ENCODE measurements at places on chromosomes 2 and 18.

DNA sequence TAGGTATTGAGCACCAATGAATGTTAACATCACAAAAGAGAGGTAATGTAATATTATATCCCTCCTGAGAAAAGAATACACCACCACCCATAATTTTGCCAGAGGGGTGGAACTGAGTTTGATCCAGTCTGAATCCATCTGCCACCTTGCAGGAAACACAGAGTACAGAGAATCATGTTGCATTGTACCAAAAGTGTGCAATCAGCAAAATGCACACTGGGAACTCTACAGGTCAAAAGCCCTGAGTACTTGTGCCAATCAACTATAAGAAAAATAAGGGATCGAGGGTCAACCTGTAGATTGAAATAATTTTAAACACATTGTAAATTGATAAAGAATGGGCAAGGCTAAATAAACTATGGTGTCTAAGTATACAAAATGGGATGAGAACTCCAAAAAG is 141.5 kb downstream of the KCNH7 start:
- no peak for DNase-seq

DNA sequence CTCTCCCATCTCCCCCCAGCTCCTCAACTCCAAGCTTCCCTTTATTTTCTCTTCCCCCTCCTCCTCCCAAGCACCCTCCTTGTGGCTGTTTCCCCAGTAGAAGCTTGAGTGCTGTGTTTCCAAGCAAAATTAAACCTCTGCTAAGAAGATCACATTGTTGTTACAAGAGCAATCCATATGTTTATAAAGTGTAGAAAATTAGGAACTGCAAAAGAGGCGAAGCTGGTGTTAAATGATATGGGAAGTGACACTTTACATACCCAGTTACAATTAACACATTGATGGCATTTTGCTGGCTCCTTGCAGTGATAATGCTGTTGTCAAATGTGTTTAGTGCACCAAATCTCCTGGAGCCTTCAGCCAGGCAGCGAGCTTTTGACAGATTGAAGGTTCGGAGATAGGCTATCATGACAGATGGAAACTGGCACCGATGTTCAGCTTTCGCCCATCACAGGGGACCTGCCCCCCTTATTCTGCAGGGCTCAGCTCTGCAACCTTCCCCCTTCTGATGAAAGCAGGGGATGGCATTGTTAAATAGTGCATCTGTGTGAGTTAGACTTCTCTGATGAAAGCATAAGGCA is 259.8 kb upstream of the ATP5MC3 start:
- no peak for DNase-seq

DNA sequence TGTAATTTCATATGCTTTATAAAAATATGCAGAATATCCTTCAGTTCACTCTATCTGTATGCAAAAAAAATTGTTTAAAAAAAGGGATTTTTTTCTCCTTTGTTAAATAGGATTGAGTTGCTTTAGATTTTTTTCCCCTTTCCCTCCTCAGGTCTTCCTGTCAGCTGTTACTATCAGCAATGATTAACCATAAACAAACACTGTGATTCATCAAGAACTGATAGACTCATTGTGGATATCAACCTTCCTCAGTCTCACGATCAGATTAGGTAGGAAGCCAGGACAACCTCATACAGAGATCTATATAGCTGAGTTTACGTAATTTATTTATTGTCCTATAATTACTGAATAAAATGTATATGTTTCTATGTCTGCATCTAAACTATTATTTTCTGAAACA is 2136.2 kb upstream of the CELF4 start:
- DNase-seq = no peak

DNA sequence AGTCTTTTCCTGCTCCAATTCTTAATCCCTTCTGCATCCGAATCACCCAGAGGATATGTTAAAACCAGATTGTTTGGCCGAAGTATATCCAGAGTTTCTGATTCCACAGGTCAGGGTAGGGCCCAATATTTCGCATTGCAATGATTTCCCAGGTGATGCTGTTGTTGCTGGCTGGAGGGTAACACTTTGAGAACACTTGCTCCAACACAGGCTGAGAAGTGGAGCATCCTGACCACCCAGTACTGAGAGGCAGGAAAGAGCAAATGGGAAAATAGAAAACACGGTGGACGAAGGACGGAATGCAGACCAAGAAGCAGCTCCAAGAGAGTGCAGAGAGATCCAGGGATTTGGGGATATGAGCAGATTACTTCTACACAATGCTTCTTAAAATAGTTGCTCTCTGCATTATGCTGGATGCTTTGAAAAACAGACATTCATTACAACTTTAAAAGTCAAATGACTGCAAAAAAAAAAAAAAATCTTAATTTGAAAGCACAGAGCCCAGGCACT is 362.2 kb upstream of the SLC14A2 start:
- no peak for DNase-seq

DNA sequence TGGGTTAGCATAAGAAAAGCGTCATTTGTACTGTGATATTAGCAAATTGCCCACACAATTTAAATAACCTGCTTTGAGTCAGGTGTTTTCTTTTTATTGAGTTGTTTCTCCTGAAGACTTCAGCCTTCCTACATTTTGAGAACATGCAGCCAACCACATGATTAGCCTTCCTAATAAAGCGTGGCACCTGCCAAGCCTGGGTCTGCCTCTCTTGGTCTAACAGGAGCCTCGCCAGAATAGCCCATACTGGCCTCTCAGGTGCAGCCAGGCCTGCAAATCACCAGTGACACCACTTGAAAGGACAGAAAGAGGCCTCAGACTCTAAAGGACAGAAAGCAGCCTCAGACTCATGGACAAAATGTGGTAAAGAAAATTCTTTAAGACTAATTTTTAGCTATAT is 653.8 kb downstream of the BCL11A start:
- no peak for DNase-seq

DNA sequence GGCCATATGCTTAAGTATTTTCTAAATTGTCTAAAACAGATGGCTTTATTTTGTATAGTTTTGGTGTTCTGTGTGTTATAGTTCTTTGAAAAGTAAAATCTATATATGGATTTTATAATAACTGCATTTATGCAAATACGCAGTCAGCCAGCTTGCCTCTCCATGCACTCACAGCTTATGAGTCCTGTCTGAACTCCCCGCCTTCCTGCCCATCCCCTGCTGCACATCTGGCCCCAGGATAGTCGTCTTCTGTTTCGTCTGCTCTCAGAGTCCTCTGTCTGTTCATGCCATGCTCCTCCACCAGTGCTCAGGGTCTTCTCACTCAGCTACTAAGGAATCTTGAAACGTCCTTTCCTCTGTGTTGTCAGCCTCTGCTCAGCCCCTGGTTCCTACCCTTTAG is 28.2 kb upstream of the ANKRD62 start:
- no peak for DNase-seq

DNA sequence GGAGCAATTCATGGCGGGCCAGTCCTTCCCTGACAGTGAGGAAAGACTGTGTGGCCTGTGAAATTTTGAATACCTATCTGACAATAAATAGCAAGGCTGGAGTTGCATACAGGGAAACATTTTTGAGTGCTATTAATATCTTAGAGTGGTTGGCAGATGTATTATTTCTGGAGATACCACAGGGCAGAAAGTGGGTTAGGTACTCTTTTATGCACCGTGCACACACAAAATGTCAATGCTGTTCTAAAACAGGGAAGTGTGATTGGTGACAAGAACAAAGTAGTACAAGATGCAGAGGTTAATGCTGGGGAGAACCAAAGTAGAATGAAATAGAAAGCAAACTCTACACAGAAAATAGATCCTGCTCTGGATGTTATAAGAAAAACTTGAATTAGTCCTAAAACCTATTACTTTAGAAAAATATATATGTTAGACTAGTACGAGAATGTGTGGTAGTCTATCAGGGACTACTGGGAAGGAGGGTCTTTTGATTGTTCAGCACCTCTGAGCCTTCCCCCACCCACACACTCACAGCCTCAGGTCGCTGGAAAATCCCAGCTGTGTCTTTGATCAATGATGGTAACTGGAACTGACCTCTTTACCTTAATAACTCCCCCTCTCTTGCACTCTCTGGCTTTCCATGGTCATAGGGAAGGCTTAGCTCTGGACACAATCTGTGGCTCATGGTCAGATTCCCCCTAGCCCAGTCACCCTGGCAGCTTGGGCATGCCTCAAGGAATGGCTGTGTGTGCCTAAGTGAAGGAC is 58.2 kb downstream of the SERPINB8 start:
- no peak for DNase-seq
